ENCODE measurements at places on chromosomes 4 and X.

GRCh38 chr4:113919145-113919544 is 60.3 kb downstream of the ARSJ start:
- no peak for DNase-seq

DNA sequence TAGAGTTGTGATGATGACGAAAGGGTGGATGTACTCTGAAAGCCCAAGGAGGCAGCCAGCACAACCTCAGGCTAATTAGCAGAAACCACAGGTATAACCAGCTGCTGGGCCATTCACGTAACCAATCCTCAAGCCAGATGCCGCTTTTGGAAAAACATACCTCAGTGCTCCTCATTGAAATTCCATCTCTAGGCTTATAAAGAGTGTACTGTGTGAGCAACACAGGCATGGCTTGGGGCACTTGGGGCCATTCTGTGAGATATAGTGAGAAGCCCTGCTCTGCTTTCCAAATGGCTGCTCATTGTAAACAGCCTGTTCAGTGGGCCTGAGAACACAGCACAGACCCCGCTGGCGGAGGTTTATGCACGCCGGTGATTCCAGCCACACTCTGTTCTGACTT is 182.1 kb upstream of the HHIP start:
- no peak for DNase-seq

DNA sequence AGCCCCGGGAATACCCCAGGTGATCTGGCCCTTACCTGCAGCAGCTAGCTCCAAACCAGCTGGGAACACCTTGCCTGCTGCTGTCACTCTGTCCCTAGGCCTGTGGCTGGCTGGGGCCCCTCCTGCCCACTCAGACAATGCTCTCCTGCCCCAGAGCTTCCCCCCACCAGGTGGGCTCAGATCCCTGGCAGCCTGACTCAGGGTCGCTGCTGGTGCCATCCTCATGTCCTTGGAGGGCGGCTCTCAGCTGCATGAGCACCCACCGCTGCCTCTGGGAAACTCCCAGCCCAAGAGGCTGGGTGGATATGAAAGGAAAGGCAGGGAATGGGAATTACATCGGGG is 15.8 kb downstream of the C4orf50 start:
- DNase-seq: no peak

DNA sequence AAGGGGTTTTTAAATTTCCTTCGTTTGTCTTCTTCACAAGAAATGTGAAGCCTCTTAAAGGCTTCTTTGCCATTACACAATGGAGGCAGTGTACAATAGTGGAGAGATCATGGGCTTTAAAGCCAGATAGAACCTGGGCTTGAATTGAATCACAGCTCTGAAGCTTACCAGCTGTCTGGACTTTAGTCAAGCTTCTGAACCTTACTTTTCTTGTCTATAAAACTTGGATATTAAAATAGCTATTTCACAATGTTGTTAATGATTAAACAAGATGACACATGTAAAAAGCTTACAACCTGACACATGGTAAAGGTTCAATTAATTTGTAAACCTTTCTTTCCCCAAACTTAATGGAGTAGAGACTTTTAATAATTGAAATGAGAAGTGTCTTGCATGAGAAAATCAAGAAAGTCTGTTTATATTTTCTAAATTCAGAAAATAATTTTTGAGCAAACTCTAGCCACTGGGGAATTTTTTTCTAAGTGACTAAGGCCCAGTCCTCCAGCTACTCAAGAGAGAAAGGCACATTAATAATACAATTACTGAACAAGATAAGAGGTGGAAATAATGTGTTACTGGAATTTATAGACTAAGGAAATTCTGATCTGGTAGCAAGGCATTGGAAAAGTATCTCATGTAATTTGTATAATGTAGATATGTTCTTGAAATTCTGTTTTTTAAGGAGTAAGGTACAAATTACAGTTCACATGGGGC is 21.7 kb upstream of the TBC1D8B start:
- no peak for DNase-seq

- peak; percentile 7 for DNase-seq
Measured at GRCh38 chr4:99300934-99301333, 10.1 kb upstream of the ADH1A start.

DNA sequence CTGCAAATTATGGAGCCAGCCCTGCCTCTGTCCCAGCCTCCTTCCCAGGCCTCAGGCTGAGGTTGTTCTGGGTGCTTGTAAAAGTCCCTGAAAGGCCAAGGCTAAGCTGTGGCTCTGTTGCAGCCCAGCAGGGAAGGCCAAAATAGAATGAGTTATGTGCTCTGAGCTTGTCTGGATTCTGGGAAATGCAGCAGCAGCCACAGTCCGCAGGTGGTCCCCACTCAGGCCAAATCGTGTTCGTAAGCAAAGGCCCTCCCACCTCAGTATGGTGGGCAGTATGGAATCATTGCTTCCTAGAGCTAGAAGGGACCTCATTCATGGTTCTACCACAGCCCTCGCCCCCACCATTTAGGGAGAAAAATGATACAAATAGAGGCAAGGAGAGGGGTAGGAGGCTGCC is 4.7 kb upstream of the TCEAL1 start:
- no peak for DNase-seq

DNA sequence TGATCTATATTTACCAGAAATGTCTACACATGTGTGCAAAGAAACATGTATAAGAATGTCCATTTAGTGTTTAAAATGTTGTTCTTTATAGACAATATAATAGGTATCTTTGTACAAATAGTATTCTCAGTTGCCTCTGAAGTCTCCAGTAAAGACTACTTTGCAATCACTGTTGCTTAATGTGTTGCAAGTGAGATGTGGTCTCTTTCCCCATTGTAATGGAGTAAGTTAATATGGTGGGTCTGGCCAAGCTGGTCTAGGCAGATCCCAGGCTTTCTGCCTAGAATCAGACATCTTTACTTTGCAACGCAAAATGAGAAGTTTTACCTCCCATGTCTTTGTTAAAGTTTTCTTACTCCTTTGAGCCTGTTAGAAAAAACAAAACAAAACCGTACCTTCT is 144.8 kb downstream of the GABRA3 start:
- DNase-seq: no peak

DNA sequence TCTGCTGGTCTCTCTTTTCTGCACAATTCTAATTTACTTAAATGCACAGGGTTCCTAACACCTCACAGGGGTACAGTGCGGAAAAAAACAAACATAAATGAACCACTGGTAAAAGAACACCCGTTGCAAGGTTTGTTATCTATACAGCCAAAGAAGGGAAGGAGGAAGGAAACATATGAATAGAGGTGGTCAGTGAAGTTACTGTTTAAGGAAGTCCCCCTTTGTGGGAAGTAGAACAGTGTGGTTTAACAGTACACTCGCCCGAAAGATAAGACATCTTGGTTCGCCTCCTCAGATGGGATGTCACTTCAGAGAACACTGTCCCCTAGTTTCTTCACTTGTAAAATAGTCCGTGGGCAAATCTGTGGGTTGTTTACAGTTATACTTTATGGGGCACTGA is 57.5 kb downstream of the TEC start:
- DNase-seq: no peak

GRCh38 chr4:47145630-47146029 is 114.3 kb downstream of the GABRB1 start:
- DNase-seq: peak; percentile 61

GRCh38 chr4:89860971-89861370 is 24.0 kb upstream of the SNCA start:
- no peak for DNase-seq

- no peak for DNase-seq
Measured at GRCh38 chrX:2547736-2548135, 47.0 kb upstream of the DHRSX start.

GRCh38 chr4:140088323-140088967 is 65.5 kb downstream of the MAML3 start:
- DNase-seq: no peak

- no peak for DNase-seq
Measured at GRCh38 chrX:44945736-44946135, 72.7 kb downstream of the KDM6A start.

GRCh38 chrX:130172127-130172845 is 524 bp downstream of the RAB33A start:
- DNase-seq: no peak
